ENCODE measurements at places on chromosomes 12 and 14.

DNA sequence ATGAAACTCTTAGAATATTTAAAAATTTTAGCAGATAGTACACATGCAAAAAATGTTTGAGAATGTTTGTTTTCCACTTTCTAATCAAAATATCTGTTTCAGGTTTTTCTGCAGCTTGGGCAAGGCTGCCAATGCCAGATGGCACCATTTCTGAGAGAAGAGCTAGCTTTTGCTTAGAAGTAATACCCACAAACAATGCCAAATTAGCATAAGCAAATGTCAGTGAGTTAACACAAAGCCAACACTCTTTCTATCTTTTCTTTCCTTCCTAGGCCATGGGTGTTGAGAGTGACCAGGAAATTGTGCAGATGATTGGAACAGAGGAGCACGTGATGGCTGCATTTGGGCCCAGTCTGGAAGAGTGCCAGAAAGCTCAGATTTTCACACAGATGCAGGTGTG, 35.2 kb downstream of the POLR3B start:
- no peak for DNase-seq

DNA sequence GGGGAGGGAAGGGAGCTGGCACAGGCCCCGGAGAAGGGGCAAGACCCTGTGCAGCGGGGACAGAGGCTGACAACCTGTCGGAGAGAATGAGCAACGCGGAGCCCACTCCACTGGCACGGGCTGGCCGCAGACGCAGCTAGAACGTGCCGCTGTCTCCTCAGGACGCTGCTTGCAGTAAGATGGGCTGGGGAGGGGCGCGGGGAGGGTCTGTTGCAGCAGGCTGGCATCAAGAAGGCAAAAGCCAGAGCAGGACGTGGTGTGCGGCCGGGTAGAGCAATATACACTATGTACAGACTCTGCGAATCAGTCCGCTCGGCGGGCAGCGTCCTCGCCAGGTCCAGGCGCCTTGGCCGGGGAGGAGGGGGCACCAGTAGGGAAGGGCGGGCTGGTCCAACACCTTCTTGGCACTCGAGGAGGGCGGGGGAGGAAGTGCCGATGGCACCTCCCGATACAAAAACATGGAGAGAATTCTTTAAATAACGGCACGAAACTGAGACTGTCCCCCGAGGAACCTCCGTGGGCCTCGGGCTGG, 19.8 kb downstream of the RAB35 start:
- DNase-seq: no peak

DNA sequence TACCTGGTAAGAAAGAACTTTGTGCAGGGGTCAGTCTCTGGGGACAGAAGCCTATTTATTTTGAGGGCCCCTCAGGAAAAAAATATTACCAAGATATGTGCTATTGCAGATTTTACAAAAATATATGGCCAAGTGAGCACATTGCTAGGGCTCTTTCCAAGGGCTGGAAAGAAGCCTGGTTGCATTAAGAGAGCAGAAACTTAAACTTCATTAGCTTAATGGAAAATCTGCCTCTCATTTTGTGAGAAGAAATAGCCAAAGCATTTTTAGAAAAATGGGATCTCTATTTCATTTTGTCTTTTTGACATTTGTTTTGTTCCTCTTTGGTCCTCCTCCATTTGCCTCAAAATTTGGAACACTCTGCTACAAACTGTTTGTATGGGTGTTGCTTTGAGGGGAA, 283.5 kb downstream of the NELL2 start:
- no peak for DNase-seq

DNA sequence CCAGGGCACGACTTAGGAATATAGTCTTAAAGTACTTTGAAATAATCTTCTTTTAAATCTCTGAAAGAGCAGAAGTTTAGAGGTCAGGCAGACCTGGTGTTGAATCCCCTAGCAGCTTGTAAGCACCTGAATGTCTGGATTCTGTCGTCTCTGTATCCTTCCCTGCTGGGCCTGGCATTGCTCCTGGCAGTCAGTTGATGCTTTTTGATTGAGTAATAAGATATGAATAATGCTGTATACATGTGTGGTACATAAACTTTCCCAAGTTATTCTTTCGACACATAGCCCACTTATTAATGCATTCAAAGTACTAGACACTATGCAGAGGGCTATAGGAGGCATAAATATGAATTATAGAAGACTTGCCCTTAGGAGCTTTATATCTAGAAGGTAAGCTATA, 31.4 kb downstream of the EVL start:
- DNase-seq: no peak

- DNase-seq: no peak
These were observed 7.5 kb upstream of the G2E3 start for GRCh38 chr14:30551460-30551859.

- DNase-seq: no peak
These were observed 550 bp downstream of the GNG2 start for GRCh38 chr14:51860825-51861499.

- DNase-seq: no peak
These were observed 89.2 kb downstream of the KCNK10 start for GRCh38 chr14:88233915-88234314.
